ENCODE measurements at places on chromosomes 6 and 20.

GRCh38 chr6:23732521-23732920, 393.5 kb upstream of the NRSN1 start:
- DNase-seq, result no peak

DNA sequence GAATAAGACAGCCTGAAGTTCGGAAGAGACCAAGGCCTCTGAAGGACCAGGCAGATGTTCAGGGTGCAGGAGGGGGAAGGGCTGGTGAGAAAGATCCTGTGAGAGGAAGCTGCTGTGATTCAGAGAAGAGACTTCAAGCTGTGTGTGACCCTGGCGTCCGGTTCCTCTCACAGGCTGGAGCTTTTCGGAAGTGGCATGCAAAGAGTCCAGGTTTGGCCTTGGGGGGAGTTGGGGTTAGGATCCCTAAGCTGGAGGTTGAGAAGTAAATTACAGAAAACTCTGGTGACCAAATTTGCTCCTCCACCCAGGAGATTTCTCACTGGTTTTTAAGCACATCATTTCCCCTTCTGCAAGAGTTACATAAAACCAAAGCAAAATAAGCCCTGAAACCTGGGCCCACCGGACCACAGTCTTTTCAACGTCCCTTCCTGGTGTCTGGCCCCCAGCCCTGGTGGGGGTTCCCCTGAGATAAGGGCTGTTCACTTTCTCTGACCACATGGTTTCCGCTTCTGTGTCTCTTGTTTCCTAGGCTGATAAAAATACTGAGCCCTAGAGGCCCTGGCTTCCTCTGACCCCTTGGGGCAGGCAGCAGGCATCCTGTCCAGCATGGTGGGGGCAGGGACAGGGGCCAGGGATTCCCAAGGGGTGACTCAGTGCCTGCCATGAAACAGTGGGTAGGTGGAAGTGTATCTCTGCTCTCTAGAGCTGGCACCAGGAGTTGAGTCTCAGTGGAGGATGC, 12.0 kb upstream of the LTA start:
- peak; percentile 63 for DNase-seq

- DNase-seq, result no peak
These were observed 91.9 kb downstream of the MYLK4 start for GRCh38 chr6:2658788-2659187.

- DNase-seq, result no peak
These were observed 26.3 kb upstream of the ZFP64 start for GRCh38 chr20:52217689-52218395.

- DNase-seq, result no peak
These were observed 40.5 kb downstream of the RRBP1 start for GRCh38 chr20:17641520-17641964.

- DNase-seq, result no peak
These were observed 1.5 kb upstream of the ARFGEF2 start for GRCh38 chr20:48919882-48920526.

DNA sequence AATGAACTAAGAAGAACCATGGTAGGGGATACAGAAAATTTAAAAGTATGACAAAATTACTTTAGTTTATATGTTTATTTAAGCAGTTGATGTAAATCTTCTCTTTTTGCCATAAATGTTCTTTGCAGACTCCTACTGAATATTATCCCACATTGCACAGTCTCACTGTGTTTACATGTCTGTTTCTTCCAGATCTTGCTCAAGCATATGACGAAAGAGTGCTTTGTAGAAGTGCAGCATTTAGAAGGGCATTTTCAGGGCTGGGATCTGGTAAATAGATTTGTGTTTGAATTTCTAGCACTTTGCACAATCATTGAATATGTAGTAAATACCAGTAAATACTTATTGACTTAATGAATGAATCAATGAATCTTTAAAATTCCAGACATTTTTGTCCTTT, 152.0 kb upstream of the EPHA7 start:
- no peak for DNase-seq

DNA sequence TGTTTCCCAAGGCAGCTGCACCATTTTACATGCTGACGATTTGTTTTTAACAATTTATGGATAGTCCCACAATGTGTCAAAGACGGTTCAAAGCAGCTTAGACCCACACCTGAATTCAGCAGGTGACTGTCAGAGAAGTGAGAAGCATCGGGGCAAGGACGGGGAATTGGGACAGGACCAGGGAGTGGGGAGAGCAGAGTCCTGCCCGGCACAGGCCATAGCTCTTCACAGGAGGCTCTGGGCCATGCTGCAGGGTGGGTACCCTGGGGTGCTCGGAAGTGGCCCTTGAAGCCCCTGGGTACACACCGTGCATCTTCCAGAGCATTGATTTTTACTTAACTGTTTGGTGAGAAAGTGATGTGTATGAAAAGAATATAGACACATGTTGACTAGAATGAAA, 33.2 kb upstream of the PHACTR3 start:
- no peak for DNase-seq

- no peak for DNase-seq
These were observed 248.2 kb downstream of the DLL1 start for GRCh38 chr6:170042596-170043118.

DNA sequence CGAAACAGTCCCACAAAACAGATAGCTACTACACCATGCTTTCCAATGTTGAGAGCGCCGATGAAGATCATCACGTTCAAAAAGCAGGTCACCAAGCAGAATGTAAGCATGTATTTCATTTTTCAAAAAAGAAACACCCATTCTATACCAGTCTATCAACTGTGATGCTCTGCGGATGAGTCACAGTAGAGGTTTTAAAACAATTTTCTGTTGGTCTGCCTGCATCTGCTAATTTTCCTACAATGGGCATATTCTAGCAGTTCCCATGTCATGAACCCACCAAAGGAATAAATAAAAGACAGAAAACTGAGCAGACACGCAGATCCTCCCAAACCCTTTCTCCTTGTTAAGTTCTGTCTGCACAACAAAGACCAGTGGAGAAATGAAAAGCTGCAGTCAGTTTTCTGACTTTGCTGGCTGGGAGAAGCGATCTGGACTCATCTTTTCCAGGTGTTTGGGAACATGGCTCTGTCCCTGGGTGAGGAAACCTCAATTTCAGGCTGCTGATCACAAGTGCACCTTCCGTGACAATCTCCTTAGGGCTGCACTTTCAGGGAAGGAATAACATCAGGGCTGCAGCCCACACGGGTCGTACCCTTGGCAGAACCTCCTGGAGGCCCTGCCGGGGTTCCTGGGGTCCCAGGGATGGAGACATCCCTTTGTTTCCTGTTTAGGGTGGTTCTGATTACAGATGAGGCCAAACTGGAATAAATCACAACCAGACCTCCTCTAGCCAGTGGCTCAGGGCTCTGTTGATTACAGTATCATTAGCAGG, 200.1 kb downstream of the BMP7 start:
- DNase-seq, result no peak

DNA sequence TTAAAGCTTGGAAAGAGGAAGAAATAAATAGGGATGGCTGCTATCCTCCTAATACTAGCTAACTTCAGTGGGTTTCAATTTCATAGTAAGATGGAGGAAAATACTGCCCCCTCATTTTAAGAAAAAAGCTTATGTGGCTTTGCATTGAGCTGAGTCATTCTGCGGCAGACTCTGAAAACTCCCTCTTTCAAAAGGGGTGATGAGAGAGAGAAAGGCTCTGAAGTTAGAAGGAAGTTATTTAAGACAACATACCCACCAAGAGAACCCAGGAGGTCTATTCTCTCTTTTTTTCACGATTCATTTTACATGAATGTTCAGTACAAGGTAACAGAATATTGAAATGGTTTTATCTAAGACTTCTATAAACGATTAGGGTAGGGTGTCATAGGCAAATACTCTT, 4.5 kb downstream of the PRDM13 start:
- DNase-seq, result no peak

DNA sequence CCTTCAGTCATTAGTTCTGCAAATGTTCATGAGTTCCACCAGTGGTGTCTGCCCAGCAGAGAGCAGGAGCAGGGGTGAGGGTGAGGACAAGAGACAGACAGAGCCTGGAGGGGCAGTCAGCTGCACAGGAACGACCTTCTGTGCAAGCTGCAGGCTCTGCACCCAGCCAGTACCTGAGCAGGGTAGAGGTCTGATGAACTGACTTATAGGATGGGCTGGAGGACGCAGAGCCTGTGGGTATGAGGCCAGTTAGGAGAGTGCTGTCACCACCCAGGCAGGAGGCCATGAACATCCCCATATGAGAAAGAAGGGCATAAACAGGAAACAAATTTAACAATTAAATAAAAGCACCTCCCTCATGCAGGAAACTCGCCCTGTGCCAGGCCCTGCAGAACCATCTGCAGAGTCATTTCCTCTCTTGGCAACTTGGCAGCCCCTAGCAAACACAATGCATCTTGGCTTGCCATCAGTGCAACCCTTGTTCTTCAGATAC, 17.9 kb downstream of the C6orf15 start:
- DNase-seq, result no peak

DNA sequence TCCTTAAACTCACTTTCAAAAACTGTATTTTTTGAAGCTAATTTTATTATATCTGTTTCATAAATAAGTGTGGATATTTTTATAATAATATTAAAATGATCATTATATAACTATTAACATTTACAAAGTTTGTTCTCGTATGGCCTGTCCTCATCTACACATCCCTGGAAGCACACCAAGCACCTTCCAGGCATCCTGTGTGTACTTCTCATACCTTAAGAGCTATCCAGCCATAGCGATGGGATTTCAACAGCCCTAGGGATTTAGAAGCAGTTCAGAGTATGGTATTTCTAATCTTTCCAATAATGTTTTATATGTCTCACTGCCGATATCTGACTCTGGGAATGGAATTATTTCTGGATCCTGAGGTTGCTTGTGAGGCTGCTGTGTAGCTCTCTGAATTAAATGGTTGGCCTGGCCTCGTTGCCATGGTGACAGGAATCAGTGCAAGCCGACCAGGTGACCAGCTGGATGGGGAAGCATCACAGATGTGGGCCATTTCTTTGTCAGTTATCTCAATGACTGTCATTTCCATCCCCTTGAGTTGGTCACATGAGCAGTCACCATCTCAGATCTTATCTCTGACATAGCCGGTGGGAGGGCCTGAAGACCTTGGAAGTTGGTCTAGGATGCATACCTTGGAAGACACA, 265.2 kb upstream of the RIN2 start:
- no peak for DNase-seq

- DNase-seq, result no peak
These were observed 11.1 kb upstream of the TOP1 start for GRCh38 chr20:41017448-41018042.

DNA sequence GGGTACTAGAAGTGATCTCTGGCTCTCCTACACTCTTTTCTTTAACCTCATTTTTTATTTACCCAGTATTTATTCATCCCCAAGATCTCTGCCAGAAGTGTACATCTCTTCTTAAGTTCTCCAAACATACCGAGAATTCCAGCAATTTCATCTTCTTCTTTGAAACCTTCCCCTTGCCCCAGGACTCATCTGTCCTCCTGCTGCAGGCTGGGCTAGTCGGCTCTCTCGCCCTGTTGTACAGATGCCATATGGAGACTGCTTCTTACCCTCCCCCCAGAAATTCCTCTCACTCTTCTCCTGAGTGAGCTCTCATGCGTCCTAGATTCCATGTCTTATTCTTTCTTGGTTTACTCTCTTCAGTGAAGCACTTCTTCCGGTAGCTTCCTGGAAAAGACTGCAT, 21.9 kb upstream of the PNRC1 start:
- no peak for DNase-seq

- DNase-seq, result no peak
These were observed 129.5 kb downstream of the LRRC1 start for GRCh38 chr6:53924277-53924676.

DNA sequence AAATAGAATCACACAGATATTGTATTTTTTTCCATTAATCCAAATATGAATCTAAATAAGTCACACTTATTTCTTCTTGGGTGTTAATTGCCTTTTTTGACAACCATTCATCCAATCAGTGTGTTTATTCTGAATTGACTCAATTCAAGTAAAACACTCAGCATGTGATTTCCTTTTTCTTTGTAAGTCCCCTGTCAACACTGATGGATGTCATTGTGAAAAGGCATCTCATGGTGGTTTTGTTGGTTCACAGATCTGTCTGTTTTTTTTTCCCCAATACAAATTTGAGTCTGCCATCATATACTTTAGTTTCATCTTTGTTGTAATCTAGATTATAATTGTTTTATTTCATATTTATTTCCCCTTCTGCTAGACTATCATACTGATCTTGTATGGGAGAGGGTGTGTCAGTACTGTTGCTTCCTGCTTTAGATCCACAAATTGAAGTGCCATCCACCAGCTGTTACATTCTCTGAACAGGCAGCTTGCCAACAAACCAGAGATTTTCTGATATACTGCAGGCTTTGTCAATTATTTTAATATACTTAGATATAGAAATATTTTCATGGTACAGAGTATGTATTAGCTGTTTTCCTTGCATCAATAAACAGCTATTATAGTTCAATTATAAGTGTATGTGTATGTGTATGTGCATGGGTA, 64.2 kb upstream of the FLRT3 start:
- DNase-seq, result no peak

- no peak for DNase-seq
These were observed 30.2 kb downstream of the PANK2 start for GRCh38 chr20:3919352-3919751.

- DNase-seq, result no peak
These were observed 46.5 kb upstream of the SHLD1 start for GRCh38 chr20:5703681-5704101.

- DNase-seq, result no peak
These were observed 144.3 kb downstream of the GRIK2 start for GRCh38 chr6:101537753-101538316.

DNA sequence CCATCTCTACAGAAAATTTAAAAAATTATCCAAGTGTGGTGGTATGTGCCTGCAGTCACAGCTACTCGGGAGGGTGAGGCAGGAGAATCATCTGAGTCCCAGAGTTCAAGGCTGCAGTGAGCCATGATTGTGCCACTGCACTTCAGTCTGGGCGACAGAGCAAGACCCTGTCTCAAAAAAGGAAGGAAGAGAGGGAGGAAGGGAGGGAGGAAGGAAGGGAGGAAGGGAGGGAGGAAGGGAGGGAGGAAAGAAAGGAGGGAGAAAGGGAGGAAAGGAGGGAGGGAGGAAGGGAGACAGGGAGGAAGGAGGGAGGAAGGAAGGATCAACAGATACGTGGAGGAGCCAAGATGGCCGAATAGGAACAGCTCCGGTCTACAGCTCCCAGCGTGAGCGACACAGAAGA, 90.1 kb downstream of the ZNF217 start:
- DNase-seq, result no peak

GRCh38 chr6:105269390-105269789, 89.6 kb upstream of the POPDC3 start:
- DNase-seq, result no peak

GRCh38 chr20:34022839-34023234, 29.1 kb downstream of the RALY start:
- DNase-seq, result no peak
